ENCODE measurements at places on chromosomes 3 and 15.

- ATAC-seq, result peak; percentile 81
These were observed 15.3 kb downstream of the FOXP1 start for GRCh38 chr3:71568207-71568606.

- ATAC-seq, result no peak
These were observed 56.0 kb downstream of the SEMA3G start for GRCh38 chr3:52388933-52389332.

GRCh38 chr3:14789221-14789620, 29.5 kb upstream of the FGD5 start:
- ATAC-seq, result no peak

- peak; percentile 16 for ATAC-seq
These were observed 1.3 kb downstream of the BNIP2 start for GRCh38 chr15:59687836-59688235.

- ATAC-seq, result no peak
These were observed 1.7 kb downstream of the NCEH1 start for GRCh38 chr3:172708921-172709773.

DNA sequence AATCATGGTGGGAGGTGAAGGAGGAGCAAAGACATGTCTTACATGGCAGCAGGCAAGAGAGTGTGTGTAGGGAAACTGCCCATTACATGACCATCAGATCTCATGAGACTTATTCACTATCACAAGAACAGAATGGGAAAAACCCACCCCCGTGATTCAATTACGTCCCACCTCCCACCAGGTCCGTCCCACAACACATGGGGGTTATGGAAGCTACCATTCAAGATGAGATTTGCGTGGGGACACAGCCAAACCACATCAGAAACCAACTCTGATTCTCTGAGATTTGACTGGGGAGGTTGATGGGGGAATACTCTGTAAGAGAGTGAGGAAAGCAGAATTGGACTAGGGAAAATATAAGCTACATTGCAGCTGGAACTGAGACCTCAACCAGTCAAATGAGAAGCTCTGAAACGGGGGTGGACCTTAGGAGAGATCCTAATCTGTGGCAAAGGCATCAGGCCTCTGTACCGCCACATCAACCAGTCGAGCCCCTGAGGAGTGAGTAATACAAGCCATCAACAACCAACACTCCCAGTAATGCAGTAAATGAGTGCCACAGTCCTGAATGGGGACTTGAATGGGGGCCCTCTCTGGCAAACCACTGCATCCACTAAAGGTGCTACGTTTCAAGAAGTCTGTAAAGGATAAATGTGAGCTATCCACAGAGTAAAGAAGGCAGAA, 207.9 kb upstream of the GADL1 start:
- ATAC-seq, result no peak

- ATAC-seq, result no peak
These were observed 199.2 kb downstream of the BCHE start for GRCh38 chr3:165638034-165638433.

DNA sequence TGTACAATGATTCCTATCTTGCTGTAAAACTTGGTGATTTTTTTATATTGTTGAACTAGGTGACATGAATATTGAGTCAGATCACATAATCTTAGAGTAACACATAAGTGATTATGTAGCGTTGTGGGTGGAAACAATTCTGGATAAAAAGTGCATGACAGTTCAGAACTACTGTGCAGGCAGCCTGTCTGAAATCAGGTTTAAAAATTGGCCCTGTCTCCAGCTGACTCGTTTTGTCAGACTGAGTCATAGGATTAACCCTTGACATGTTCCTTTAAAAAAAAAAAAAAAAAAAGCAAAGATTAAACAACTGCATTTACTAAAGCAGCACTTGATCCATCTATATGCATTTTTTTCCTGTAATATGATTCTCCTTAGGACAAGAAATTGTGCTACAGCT, 160.0 kb upstream of the CGNL1 start:
- peak; percentile 93 for ATAC-seq

DNA sequence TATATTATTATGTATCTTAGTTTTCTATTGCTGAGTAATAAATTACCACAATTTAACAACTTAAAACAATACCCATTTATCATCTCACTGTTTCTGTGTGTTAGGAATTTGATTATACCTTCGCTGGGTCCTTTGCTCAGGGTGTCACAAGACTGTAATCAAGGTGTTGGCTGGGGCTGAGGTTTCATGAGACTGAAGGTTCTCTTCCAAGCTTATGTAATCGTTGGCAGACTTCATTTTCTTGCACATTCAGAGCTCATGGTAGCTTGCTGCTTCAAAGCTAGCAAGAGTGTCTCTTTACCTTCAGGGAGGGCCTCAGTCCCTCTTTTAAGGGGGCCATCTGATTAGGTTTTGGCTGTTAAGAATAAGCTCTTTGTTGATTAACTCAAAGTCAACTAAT, 293.1 kb downstream of the POLQ start:
- no peak for ATAC-seq
